GM12878 (cell line): ENCODE measurements at places on chromosomes 1 and 21. TPM values are rescaled to one million over a fixed set of nuclear protein-coding genes. Genes with fewer than 3 reads are reported as not detected.

Gene RGS16
- 54.9 and 57.1 TPM in 2 replicates for total RNA-seq

Gene PAPPA2
- not detected in 2 replicates for total RNA-seq

Gene WASF2
- total RNA-seq, result 111 and 112 TPM in 2 replicates

Gene FAM229A
- 3.1 and 5.1 TPM in 2 replicates for total RNA-seq

Gene DIO1
- total RNA-seq, result not detected in 2 replicates

Gene IGSF9
- not detected in 2 replicates for total RNA-seq

Gene FAM163A
- total RNA-seq, result not detected in 2 replicates

Gene SLC30A2
- 0.13 TPM in 1 of 2 replicates, not detected in the other for total RNA-seq

- no peak overlapping the region for H3K4me3 ChIP-seq
- H3K27ac ChIP-seq, result no peak overlapping the region
- no peaks in the 10 kb centered on the region; the same call in 1 of the 2 replicates for H3K4me1 ChIP-seq
- no peak for DNase-seq
Measured at GRCh38 chr1:205172729-205173366, 38.7 kb downstream of the DSTYK start.

- H3K27ac ChIP-seq, result no peak overlapping the region
- no peaks in the 10 kb centered on the region for H3K27me3 ChIP-seq
Measured at GRCh38 chr1:108590957-108591356, 31.1 kb downstream of the EEIG2 start.

DNA sequence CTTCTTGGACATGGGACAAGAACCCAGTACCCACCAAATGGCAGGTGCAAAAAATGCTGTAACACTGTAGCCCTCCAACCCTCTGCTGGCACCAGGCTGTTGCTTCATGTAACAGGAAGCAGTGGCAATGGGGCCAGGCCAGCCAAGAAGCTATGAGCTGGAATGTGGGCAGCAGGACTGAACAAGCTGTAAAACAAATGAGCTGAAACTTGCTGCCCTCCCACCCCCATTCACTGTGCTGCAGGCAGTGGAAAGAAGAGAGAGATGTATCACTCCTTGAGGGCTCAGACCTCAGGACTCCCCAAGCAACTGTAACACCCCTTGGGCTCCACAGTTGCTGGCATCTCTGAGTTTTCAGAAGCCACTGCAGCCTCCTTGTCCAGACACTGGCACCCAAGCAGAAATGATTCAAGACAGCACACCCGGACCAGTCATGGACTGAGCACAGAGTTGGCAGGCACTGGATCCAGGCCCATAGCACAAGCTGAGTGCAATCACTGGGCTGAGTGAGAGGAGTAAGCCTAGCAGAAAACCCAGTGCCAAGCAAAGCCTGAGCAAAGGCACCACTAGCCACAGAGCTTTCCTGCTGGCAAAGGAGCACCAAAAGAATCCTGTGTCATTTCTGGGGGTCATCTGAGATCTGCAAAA is 321.4 kb upstream of the CXADR start:
- no peak overlapping the region for H3K4me3 ChIP-seq
- no peaks in the 10 kb centered on the region for H3K27me3 ChIP-seq
- H3K36me3 ChIP-seq, result no peaks in the 10 kb centered on the region
- no peak overlapping the region for H3K27ac ChIP-seq

- H3K27me3 ChIP-seq, result no peaks in the 10 kb centered on the region; the same call in 1 of the 2 replicates
- H3K4me1 ChIP-seq, result no peaks in the 10 kb centered on the region
- no peak overlapping the region for H3K4me3 ChIP-seq
- no peaks in the 10 kb centered on the region for H3K36me3 ChIP-seq
- no peak for DNase-seq
Measured at GRCh38 chr21:38930066-38930465, 124.3 kb downstream of the ETS2 start.

GRCh38 chr1:67189953-67190352 is 23.7 kb downstream of the IL23R start:
- DNase-seq, result no peak
- H3K27ac ChIP-seq, result no peak overlapping the region
- H3K4me3 ChIP-seq, result no peak overlapping the region
- no peaks in the 10 kb centered on the region for H3K27me3 ChIP-seq
- no peaks in the 10 kb centered on the region for H3K36me3 ChIP-seq

DNA sequence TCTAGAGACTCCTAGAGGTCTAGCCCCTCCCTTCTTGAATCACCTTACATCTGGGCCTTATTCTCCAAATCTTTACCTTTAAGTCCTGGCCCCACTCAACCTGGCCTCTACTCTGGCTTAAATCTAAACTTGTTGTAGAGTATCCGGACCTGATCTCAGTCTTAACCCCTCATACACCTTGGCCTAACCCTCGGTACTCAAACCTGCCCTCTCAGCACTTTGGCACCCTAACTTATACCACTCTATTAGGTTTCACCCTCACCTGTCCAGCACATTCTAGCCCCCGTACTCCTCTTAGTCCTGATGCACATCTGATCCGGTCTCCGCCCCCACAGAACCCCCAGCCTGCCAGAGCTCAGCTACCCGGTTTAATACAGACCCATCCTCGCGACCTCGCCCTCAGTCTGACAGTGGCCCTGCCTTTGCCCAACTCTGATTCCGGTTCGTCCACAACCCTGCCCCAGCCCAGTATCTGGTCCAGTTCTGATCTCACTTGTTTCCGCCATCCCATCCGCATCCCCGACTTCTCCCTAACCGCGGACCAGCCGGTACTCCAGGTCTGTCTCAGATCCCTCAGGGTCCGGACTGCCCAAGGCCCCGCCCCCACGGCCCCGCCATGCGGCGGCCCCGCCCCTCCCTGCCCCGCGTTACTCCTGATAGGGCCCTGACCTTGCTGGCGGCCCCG is 1.5 kb downstream of the TRIM62 start:
- DNase-seq, result peak; percentile 19
- peak overlapping the region; percentile 48; the same call in 1 of the 2 replicates for H3K4me3 ChIP-seq
- peaks cover 4% of the 10 kb centered on the region for H3K4me1 ChIP-seq
- H3K27me3 ChIP-seq, result peaks cover 8% of the 10 kb centered on the region
- no peaks in the 10 kb centered on the region for H3K36me3 ChIP-seq

DNA sequence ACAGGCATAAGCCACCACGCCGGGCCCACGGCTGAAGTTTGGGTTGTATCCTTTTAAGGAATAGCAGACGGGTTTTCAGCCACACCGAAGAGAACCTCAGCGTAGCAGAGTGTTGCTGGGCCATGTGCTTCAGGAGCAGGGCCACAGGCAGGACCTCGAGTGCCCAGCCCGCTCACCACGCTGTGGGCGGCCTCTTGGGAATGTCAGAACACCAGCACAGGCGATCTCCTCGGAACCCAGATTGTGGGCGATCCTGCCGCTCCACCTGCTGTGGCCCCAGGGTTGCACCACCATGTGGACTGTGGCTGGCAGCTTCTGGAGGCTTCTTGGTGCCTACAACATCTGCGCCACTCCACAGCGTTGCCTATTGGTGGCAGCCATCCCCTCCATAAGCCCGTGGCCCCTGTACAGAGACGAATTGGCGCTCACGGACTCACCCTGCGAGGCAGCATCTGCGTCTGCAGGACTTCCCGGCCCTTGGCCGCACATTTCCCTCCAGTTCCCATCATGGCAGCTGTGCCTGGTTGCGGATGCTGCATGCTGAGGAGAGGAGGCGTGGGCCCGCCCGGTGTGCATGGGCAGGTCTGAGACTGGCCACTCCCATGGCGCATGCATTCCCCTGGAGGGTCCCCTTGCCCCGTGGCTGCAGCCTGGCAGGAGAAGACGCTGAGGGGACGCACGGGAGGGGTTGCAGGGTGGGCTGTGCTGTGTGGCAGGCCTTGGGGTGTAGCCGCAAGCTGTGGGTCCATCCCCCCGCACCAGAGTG is 69.3 kb downstream of the SKI start:
- peaks cover 28% of the 10 kb centered on the region for H3K4me1 ChIP-seq
- no peaks in the 10 kb centered on the region; the same call in 1 of the 2 replicates for H3K36me3 ChIP-seq
- no peak overlapping the region for H3K4me3 ChIP-seq
- H3K27me3 ChIP-seq, result no peaks in the 10 kb centered on the region

GRCh38 chr21:37357691-37358090 is 8.9 kb upstream of the DYRK1A start:
- H3K27me3 ChIP-seq, result no peaks in the 10 kb centered on the region
- no peak for DNase-seq
- no peaks in the 10 kb centered on the region for H3K4me1 ChIP-seq

DNA sequence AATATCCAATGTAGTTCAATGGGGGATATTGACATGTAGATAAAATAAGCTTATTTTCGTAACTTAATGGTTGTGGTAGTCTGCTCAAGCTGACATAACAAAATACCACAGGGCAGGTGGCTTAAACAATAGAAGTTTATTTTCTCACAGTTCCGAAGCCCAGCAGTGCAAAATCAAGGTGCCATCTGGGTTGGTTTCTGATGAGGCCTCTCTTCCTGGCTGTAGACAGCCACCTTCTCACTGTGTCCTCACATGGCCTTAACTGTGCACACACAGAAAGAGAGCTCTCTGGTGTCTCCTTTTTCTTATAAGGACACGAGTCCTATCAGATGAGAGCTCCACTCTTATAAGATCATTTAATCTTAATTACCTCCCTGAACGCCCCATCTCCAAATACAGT is 64.8 kb upstream of the IPO9 start:
- H3K27ac ChIP-seq, result no peak overlapping the region
- no peaks in the 10 kb centered on the region for H3K36me3 ChIP-seq
- DNase-seq, result no peak
- H3K4me3 ChIP-seq, result no peak overlapping the region
- no peaks in the 10 kb centered on the region; the same call in 1 of the 2 replicates for H3K27me3 ChIP-seq

DNA sequence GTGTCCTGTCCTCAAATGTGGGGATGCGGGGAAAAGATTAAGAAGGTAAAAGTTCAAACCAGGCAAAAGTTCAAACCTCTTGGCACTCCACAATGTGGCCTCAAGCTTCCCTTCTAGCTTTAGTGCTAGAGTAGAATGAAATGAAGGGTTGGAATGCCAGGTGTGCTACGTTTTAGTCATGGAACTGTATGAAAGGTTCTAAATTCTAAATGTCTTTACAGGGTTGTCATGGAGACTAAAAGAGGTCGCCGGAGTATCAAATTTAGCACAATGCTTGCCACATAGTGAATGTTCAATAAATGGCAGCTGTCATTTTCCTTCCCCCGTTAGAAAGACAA is 57.2 kb upstream of the LRRC8D start:
- H3K27ac ChIP-seq, result no peak overlapping the region
- no peaks in the 10 kb centered on the region for H3K27me3 ChIP-seq
- peak overlapping the region; percentile 66 for H3K4me3 ChIP-seq
- H3K4me1 ChIP-seq, result peaks cover 5% of the 10 kb centered on the region; the same call in 1 of the 2 replicates

DNA sequence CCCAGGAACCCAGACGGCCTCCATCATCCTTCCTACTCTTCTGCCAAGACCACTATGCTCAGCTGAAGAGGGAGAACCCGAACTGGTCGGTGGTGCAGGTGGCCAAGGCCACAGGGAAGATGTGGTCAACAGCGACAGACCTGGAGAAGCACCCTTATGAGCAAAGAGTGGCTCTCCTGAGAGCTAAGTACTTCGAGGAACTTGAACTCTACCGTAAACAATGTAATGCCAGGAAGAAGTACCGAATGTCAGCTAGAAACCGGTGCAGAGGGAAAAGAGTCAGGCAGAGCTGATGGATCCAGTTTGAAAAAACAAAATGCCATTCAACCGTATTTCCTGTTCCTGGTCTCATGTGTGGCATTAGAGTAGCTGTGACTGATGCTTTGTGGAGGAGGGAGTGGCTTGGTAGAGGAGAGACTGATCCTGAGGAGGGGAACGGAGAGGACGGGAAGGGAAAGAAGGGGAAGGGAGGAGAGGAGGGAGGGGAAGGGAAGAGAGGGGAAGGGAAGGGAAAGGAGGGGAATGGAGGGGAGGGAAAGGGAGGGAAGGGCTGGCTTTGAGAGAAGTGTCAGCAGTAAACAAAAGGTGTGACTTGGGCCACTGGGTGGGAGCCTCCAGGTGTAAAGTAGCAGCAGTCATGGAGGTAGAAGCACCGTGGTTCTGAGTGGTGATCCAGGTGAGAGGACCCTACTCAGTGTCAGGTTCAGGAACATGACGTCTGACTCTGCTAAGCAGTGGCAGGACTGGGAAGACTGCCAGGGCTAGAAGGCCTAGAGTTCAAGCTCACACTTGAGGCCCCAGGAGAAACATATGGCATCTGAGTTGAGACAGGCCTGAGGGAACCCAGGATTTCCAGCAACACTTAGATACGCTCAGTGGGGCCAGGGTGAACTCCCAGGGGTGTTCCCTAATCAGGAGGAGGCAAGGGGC is 846 bp downstream of the HMGB4 start:
- H3K27ac ChIP-seq, result no peak overlapping the region
- DNase-seq, result no peak
- no peak overlapping the region for H3K4me3 ChIP-seq

GRCh38 chr1:30844631-30845030 is 63.9 kb downstream of the SDC3 start:
- peaks cover 4% of the 10 kb centered on the region for H3K27me3 ChIP-seq
- no peak overlapping the region for H3K27ac ChIP-seq
- H3K4me3 ChIP-seq, result no peak overlapping the region
- DNase-seq, result no peak
- H3K4me1 ChIP-seq, result no peaks in the 10 kb centered on the region

DNA sequence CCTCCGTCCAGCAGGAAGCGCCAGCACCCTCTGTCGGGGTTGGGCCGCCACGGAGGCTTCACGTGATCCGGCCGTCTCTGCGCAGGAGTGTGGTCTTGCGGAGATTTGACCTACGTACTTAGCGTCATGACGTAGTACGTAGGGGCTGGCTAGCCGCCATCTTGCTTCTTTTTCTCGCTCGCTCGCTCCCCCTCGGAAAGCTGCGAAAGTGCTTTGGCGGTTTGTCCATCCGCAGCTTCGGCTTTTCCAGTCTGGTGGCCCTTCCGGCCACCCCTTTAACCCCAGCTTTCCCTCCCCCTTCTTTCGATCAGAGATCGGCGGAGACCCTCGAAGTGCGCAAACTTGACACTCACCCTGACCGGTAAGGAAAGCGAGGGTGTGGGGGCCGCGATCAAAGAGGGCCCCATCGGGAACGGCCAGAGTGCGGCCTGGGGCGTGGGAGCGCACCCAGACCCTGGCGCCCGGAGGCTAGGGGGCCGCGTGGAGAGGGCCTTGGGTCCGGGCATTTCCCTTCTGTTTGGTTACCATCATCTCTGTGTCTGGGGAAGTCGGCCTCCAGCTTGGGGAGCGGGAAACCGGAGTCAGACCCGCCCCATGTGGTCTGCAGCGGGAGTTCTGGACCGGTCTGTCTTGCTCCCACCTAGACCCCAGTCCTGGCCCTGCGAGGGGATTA is at the start of gene PRRC2C:
TSS of gene PRRC2C (plus strand) at position 156 of the 673 bp plus-strand sequence. CDS start 26,559 bp downstream, outside the sequence.
- H3K27ac ChIP-seq, result peak within 1 kb of the TSS; percentile 98
- no peaks in the 10 kb centered on the region for H3K27me3 ChIP-seq
